ENCODE measurements at places on chromosomes 2 and 18.
A peak's percentile ranks its signal among the peaks of the same experiment; 100 is the strongest.

DNA sequence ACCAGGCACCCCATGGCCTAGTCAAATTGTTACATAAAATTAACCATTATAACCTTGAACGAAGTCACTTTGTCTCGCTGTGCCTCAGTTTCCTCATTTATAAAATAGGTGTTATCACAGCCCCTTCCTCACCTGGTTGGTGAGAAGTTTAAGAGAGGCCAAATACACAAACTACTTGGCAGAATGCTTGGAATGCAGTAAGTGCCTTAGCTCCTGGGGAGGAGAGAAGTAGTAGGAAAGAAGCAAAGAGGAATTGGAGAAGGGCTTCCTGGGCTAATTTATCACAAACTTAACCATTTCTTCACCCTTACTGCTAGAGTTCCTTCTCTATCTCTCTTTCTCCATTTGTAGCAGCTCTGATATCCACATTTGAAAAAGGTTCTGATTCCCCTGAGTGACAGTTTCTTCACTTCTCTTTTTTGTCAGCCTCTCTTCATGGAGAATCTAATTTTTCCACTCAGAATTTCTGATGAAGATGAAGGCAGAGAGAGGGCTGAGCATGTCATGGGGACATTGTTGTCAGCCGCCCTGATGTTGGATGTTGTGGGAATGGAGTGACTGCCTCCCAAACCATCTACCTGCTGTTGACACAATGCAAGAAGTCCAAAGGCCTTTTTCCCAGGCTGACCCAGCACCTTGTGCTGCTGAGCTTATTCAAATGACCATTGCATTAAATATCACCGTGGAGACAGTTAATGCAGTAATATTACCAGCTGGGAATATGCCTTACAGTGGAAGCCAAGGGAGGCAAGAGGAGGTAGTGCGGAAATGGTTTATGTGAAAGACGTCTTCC, 60.4 kb downstream of the BOD1L2 start:
- DNase-seq: no peak

DNA sequence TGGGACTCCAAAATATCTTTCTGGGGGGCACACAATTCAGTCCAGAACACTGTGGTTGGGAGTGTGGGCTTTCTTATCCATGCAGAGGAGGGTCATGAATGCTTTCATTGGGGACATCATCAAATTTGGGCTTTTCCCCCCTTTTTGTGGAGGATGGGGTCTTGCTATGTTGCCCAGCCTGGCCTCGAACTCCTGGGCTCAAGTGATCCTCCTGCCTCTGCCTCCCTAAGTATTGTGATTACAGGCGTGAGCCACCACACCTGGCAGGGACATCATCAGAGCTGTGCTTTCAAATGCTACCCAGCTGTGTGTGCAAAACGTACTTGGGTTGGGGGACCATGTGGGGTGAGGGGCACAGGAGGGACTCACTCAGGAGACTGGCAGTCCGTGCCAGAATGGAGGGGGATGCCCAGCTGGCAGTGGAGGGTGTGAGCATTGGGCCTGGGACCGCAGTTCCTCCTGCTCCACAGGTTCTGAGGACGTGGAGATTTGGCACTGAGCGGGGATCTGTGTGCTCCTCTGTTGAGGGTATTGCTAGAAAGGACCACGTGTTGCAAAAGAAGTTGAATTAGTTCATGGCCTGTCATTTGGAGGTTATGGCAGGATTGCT, 24.4 kb downstream of the EMILIN2 start:
- DNase-seq: no peak

- no peak for DNase-seq
Measured at GRCh38 chr2:65070172-65070830, 14.1 kb downstream of the CEP68 start.

DNA sequence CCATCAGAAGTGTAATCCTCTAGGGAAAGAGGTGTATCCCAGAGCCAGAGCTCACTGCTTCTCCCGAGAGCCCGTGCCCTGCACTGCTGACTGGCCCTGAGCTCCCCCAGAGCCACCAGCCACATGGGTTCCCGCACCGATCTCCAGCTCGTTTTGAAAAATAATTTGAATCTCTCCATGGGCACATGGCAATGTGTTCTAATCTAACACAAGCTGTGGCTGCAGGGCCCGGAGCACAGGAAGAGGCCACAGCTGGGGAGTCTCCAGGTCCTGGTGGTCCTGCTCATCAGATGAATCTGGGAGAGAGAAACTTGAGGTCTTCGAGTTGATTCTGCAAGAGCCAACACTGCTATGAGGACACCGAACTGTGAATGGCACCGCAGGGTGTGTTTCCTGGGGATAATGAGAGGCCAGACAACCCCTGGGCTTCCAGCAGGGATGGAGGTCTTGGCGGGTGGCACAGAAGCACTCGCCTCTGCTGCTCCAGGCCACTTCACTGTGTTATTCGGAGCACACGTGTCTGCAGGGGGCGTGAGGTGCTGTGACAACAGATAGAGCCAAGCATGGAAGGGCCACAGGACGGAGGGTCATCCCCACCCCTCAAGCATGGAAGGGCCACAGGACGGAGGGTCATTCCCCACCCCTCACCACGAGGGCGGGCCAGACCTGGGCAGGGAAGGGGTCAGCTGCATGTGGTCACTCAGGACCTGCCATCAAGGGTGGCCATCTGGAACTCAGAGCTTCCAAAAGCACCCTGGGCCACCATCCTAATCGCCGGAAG, 196.8 kb downstream of the NDUFA10 start:
- no peak for DNase-seq

GRCh38 chr2:67216881-67217280, 180.3 kb upstream of the ETAA1 start:
- no peak for DNase-seq

DNA sequence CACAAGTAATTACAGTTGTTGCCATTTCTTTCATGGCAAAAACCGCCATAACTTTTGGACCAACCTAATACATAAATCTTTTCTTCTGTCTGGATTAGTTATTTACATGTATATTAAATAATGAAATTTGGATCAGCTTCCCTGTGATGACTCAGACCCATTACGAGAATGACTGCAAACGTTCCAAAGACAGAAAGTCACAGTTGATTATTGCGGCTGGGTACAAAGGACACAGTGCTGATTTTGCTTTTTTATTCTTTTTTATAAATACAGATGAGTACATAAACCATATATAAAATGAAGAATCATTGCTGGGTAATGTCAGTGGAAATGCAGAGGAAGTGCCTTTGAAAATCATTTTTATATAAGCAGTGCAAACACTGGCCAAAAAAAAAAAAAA, 126.2 kb downstream of the TWIST2 start:
- no peak for DNase-seq

- DNase-seq: no peak
Measured at GRCh38 chr2:121189011-121189410, 96.0 kb downstream of the TFCP2L1 start.

- DNase-seq: peak; percentile 26
Measured at GRCh38 chr18:36128530-36128870, 640 bp downstream of the SLC39A6 start.

- no peak for DNase-seq
Measured at GRCh38 chr2:112915300-112916144, 4.6 kb downstream of the IL37 start.

DNA sequence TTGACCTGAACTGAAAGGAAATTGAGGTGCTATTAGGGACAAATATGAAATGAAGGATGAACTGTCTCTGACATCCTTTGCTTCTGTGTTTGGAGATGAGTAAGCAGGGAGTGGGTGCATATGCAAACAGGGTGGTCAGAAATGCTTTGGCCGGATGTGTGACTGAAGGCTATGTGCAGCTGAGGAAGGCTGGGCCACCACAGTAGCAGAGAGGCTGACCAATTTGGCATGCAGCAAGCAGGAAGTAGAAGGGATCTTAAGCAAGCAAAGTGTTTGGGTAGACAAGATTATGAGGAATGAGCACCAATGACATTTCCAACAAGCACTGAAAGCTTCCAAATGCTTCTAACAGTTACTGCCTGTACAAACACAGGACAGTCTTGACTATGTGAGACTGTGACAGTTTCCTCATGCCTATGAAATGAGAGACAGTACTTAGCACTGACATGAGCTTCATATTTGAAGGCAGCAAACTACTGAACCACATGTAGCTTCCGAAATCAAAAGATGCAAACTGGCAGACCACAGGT, 3.3 kb upstream of the ACTR3 start:
- peak; percentile 89 for DNase-seq
